ENCODE measurements at places on chromosomes 1 and 21.

DNA sequence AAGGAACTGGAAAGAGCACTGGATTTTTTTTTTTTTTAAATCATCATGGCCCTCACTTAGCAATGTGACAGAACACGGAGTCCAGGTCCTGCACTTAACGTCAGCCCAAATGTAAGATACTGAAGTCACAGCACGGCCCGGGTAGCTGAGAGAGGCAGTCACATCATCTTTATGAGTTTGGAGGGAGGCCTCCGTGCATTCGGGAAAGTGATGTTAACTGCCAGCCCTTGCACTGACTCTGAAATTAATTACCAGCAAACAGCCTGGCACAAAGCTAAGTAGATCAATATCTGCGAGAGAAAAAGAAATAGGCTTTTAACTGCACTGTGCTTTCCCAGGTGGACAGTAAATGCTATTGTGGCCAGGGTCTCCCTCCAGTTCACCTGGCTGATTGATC, 109.5 kb upstream of the ADAR start:
- no peak for DNase-seq

DNA sequence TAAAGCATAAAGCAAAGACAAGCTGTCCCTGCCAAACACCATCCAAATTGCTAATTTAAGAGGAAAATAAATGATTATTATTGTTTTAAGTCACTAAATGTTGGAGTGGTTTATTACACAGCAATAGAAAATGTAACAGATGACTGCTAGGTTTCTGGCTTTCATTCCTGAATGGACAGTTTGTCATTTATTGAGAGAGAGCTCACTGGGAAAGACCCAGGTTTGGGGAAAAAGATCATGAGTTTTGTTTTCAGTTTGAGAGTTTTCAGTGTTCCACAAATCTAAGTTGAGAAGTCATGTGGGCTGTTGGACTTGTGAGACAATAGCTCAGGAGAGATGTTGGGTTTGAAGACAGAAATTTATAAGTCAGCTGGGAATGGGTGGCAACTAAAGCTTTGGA, 5.4 kb downstream of the GPA33 start:
- DNase-seq: no peak

DNA sequence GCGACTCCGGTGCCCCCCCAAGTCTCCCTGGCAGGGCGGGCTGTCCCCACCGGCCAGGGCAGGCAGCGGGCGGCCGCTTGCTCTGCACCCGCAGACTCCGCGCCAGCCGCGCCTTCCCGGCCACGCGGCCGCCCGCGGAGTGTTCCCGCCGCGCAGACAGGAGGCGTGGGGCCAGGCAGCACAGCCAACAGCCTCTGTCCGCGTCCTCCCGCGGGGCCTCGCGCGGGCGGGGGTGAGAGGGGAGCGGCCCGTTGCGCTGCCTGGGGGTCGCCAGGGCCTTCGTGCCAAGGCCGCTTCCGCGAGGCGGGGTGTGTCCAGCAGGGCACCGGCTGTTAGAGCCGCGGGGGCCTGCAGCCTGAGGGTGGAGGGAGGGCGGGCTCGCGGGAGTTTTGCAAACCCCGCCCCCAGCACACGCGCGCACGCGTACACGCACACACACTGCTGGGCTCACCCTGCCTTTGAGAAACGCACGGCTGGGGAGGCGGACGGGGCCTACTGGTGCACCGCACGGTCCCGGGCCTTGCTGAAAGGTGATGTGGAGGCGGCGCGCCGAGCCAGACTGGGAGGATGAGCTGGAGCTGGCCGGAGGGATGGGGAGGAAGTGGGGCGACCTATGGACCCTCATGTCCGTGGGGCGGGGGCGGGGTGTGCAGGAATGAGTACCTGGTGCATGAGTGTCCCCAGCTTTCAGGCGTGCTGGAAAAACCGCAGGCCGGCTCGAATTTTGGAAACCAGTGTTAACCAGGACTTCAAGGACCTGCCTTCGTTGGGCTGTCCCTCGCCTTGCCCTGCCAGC, 41.5 kb downstream of the KIAA1614 start:
- DNase-seq: peak; percentile 28

GRCh38 chr1:41333146-41333784, 28.0 kb upstream of the FOXO6 start:
- DNase-seq: no peak

DNA sequence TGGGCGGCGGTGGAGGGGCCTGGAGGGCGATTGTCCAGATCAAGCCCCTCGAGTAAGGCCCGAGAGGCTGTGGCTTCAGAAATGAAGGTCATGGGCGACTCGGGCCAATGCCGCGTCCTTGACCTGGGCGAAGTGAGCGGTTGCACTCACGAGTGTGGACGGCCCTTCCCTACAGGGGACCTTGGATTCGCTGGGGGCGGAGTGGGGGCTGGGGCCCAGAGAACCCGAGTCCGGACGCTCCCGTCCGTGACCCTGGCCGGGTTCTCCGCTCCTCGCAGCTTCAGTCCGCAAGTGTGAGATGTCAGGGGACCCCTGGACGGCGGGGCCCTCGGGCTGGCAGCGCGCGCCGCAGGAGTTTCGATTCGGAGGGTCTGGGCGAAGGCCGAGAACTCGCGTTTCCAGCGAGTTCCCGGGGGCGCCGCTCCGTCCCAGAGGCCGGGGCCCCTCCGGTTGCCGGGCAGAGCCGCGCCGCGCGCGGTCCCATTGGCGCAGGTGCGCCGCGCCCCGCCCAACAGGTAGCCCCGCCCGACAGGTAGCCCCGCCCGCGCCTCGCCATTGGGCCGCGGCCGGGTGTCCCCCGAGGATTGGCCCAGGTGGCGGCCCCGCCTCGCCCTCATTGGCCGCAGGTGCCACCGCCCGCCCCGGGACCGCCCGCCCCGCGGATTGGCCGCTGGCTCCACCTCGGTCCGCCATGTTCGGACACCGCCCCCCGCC, at the start of gene PRKCZ:
TSS of gene PRKCZ (plus strand) at position 694 of the 714 bp plus-strand sequence. CDS start 220 bp downstream, outside the sequence.
- DNase-seq: peak; percentile 98

GRCh38 chr1:71047635-71048607, at the start of gene PTGER3:
PTGER3 (minus strand) TSS chr1:71047816; CDS start chr1:71047577, 239 bp downstream.
- DNase-seq: peak; percentile 41

- DNase-seq: peak; percentile 43
Observed at GRCh38 chr1:115063228-115063901, 25.9 kb downstream of the TSPAN2 start.

DNA sequence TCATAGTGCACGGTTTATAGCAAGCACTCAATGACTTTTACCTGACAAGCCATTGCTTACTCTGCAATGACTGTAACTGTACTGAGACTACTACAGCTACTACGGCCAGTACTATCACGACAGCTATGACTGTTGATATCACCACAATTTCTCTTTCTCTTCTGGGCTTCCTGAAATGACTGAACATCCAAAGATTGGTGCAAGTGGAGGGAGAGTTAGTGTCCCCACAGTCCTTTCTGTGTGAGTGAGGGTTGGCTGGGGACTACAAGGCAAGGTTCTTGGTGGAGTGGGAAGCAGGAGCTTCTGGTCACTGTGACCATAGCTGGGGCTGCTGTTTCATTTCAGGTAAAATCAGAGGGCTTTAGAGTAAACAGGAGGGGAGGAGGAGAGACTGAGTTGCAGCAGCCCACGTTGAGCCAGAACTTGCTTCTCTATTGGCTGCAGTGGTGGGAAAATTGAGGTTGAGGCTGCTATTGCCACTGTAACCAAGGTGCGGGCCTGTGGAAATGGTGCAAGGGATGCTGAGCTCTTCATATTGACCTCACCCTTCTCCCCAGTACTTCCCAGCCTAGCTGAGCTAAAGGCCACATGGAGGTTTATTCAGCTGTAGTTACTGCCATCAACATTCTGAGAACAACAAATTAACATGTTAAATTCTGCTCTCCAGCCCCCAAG, 14.1 kb upstream of the IL10 start:
- no peak for DNase-seq

GRCh38 chr1:24344090-24344742, 25.1 kb downstream of the GRHL3 start:
- DNase-seq: no peak

DNA sequence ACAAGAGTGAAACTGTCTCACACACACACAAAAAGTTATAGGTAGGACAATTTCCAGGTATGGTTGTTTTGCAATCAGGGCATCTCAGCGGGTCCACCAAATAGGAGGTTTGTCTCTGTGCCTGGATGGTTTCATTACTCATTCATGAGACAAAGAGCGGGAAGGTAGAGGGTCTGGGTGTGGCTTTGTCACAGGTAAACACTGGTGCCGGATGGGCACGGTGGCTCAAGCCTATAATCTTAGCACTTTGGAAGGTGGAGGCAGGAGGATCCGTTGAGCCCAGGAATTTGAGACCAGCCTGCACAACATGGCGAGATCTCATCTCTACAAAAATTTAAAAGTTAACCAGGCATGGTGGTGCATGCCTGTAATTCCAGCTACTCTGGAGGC, 16.3 kb upstream of the ERVH48-1 start:
- peak; percentile 25 for DNase-seq
